ENCODE measurements at places on chromosomes 5 and 9.

DNA sequence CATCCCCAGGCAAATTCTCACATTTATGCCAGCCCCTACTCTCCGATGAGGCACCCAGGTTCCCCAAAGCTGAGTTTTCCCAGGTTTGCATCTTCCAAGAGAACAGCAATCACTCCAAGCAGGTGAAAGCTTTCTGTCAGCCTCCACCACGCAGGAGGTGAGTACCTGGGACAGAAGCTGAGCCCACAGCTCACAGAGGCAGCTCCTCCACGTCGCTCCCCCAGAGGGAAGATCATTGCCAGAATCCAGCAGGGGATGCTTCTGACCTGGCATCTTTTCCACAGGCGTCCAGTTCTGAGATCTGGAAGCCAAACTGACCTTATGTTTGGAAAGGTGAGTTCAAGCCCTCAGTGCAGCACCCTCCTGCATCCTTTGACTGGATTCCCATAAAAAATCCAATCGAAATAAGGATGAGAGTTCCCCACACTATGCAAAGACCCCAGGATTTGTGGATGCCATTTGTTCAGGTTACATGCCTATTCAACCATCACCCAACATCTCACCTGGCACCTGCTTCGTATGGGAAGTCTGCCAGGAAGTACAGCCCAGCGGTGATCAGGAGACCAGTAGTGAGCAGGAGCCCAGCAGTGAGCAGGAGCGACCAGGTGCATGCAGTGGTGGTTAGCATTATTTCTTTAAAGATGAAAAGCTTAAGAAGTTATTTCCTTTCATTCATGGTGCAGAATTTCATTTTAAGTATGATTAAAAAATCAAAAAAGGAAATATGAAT lies 47.4 kb upstream of the OLFM1 start:
- no peak for DNase-seq

DNA sequence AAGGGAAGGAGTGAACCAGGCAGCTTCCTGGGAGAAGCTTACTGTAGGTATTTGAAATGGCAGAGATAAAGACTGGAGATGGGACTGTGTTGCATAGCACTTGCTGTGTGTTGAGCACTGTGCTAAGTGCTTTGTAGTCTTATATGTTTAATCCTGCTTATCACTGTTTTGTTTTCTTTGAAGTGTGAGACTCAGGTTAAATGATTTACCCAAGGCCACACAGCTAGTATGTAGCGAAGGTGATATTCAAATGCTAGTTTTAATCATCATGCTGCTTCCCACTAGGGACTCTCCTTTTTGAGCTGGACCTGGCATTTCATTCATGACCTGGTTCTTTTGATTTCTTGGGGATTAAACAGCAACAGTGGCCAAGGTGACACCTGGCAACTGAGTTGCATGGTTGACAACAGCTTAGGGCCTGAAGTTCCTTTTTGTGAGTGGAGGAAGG lies 35.3 kb upstream of the SPRY4 start:
- DNase-seq: no peak

DNA sequence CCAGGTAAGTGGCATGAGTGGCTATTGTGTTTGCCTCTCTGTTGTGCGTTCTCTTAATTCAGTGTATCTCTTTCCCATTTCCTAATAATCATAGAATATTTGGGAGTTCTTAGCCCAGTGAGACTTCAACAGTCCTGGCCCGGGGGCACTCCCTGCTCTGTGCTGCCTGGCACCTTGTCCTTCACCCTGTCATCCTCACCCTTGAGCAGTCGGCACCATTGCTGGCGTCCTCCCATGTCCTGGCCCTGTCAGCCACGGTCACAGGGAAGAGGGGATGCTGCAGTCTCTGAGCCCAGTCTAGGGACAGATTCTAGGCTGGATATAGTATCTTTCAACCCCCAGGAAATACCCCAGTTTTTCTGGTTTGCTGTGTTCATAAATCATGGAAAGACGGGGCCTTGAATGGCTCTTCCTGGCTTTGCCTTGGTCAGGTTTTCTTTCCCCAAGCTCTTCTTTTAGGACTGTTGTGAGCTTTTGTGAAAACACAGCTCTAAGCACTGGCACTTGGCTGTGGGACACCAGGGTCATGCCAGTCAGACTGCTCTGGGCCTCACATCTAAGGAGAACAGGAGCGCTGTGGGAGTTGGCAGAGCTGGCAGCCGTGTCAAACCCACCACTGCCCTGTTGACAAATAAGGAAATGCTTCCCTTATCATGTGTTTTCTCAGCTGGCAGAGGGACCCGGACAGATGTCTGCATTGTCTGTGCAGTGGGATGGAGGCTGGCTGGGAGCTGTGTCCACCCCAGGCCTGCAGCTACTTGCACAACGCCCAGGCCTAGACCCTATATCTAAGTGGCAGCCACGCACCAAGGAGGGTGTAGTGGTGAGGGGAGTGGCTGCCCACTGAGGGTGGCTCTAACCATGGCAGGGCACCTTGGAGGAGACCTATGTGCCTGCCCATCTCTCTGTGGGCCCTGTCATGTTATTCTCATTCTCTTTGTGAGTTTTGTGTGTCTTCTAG lies 378.6 kb downstream of the ICE1 start:
- no peak for DNase-seq

DNA sequence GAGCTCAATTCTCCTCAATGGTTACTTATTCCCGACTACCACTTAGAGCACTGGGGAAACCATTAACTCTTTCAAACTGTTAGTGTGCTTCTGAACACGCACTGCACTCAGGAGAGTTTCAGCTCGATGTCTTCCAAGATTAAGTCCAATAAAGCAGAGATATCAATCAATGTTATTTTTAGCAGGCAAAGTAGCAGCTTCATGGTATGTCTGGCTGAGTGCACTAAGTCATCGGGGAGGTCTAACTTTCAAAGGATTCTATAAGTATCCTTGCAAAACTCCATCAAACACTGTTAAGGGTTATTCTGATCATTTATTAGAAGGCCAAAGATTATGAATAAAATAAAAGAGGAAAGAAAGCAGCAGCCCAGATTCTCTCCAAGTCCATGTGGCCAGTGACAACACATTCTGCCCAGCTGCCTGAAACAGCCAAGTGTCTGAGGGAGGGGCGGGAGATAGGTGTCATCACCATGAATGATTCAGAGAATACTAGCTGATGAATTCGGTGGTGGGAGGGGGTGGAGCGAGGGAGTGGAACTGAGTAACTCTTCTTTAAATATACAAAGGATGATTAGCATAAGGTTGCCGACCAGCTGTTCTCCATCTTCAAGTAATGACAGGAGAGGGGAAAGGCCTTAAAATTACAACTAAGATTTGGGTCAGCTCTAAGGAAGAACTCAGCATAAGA lies 21.3 kb downstream of the NREP start:
- peak; percentile 96 for DNase-seq

DNA sequence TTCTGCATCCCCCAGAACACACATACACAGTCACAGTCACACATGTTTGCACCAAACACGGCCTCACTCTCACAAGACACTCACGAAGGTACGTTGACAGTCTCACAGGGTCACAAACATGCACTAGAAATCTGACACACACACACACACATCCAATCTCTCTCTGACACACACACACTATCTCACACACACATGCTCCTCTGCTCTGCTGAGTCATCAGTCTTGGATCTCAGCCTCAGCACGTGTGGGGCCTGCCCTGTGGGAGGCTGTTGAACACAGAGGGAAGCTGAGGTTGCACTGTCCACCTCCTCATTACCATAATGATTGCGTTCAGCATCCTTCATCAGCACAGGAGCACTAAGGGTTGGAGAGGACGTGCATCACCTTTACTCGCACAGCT lies 188.8 kb downstream of the MTRR start:
- peak; percentile 1 for DNase-seq

DNA sequence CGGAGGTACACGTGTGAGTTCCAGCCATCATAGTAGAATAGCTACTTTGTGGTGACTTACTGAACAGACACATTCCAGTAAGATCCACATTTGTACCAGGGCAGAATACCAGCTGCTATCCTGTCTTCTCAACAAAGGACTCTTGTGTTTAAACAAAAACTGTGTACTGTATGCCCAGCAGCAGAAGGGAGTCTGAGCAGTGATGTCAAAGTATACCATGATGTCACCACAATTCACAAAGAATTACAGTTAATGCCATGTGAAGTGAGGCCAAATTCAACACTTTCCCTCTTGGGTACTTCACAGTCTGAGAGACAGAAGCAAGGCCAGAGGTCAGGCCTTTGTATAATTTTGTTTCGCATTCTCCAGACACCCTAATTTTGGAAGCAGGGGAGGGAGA lies 137.0 kb downstream of the ADAMTSL1 start:
- peak; percentile 27 for DNase-seq

DNA sequence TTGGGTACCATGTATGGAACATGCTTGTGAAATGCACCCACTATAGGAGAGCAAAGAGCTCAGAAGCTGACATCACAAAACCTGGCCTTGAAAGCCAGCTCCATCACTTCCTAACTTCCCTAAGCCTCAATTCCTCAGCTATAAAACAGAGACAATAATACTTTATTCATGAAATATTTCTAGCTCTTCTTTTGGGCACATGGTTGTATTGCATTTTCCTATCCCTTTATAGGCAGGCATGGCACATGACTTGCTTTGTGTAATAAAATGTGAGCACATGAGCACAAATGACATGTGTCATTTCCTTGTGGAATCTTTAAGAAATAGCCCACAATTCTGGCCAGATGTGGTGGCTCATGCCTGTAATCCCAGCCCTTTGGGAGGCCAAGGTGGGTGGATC lies 18.5 kb downstream of the ZNF366 start:
- DNase-seq: no peak

DNA sequence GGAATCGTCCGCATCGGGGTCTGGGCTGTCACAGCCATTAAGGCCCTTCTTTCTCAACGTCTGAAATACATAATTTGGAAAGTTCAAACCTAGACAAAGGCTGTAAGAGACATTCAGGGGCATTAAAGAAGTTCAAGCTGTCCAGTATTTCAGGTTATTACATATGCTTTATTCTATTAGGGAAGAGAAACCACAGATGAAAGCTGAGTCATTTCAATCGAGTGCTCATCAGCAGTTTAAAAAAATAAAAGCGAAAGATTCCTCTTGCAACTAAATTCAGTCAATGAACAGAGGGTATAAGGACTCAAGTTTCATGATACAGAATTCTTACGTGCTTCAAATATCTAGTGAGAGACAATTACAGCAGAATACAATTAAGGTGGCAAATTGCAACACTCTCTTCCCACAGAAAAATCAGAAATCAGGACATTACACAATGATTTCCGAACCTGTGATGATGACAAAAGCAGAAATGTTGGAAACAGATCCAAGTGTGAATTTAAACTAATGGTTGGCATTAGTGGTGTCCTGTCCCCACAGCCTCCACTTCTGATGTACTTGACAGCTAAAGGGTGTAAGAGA lies 121.6 kb downstream of the MEF2C start:
- DNase-seq: peak; percentile 52

DNA sequence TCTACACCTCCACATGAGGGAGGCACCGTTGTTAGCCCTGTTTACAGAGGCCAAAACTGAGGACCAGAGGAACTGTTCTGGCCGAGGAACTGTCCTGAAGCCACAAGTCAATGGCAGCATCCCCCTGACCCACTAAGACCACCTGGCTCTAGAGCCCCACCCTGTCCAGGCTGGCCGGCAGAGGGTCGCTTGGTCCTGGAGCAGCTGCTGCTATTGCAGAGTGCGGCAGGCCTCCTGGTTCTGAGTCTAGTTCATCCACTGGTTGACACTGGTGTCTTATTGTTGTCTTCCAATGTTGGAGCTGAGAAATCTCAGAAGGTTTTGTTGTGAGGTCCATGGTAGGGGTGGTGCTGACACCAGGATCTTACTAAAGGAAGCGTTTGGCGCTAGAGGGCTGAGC lies 26.6 kb upstream of the ANGPTL2 start:
- DNase-seq: no peak

DNA sequence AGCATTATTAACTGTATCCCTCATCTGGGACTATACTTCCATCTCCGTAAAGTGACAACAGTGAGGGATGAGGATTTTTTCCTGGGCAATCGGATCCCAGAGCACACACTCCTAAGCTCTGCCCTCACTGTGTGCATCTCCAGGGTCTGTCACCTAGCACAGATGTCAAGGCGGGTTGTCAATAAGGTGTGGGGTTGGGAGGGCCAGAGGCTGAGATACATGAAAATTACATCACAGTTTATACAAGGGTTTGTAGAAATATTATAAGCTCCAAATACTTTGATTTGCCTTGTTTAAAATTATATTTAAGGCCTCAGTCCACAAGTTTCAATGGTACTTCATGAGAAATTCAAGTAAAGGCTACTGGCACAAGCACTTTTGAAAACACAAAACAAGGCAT lies 4.5 kb downstream of the ADAMTS12 start:
- DNase-seq: no peak

GRCh38 chr9:122988920-122989621 lies 44.4 kb upstream of the GPR21 start:
- peak; percentile 61 for DNase-seq

- DNase-seq: no peak
Observed at GRCh38 chr5:126651013-126651577, 50.3 kb downstream of the PHAX start.

- no peak for DNase-seq
Observed at GRCh38 chr5:124686239-124687004, 60.0 kb downstream of the ZNF608 start.

DNA sequence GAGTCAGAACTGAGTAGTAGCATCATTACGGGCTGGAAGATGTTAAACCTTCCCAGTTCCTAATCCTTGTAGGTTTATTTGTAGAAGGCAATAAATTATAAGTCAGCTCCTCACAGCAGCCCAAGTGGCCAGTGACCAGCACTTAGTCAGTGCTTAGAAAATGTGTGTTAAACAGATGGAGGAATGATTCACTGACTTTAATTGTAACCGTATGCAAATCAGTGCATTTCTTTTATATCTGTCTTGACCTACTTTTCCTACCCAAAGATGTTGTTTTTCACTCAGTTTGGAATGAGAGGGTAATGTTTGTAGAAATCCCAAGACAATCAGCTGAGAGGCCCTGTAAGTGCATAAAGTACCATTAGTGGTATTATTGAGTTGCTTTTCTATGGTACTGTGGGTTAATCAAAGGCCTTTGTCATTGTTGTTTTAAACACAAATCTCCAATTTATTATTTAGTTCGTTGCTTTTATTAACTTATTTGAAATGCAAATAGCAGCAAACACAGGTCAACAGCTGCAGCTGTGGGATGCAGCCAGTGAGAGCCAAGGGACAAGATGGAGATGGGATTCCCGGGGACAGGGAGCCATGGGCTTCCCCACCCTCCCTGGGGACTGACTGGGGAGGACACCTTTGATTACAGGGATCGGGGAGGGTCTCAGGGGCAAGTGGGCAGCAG lies 49.8 kb downstream of the MAP1B start:
- DNase-seq: peak; percentile 62

- no peak for DNase-seq
Observed at GRCh38 chr5:137221943-137222342, 277.2 kb downstream of the SPOCK1 start.

DNA sequence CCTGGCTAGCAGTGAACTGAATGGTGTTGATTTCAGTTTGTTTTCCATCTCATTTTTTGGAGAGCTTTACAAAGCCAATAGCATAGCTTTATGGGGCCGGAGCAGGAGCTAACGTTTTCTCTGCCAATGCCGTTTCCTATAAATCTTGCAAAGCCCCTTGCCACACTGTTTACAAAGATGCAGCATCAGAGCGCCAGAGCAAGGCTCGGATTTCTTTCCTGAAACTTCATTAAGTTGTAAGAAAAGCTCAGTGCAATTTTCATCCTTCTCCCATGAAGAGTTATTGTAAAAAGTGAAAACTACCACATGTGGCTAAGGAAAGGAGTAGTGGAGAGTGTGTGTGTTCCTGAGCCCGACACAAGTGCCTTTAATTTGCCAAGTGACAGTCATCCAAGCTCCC lies 178.2 kb upstream of the GDNF start:
- DNase-seq: no peak

All from choroid plexus epithelial cell (primary cell).